ENCODE measurements at places on chromosomes 1 and 21.

GRCh38 chr1:172915271-172915670 is 135.5 kb downstream of the TNFSF18 start:
- no peak for DNase-seq

- no peak for DNase-seq
These were observed 3.1 kb upstream of the SH3BP5L start for GRCh38 chr1:248828845-248829244.

- no peak for DNase-seq
These were observed 163.7 kb downstream of the NTMT2 start for GRCh38 chr1:170309389-170310013.

DNA sequence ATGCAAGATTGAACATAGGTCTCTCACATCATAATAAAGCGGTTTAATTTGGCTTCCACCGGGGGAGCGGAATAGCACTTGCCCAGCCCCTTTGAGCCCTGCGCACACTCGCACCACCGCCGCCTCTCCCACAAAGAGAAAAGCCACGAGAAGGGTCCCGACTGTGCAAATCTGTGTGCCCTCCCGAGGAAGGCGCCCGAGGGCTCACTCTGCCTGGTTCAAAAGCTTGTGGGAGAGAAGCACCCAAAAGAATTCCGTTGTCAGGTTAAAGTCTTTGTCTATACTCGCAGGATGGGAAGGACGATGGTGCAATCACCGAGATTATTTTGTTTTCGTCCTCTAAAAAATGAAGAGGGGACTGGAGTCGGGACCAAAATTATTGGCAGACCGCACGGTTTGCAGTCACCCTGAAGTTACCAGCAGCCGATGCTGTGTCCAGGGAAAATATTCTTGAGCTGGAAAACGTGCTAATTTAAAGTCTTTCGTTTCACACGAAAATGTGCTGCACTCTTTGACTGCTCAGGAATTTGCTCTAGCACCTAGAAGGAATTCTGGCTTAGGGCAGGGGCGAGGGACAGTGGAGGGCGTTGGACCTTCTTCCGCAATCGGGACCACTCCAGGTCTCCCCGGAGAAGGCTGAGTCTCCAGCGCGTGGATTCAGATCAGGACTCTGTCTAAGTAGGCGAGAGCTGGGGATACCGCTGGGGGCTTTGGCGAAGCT is 6.6 kb upstream of the SIM2 start:
- DNase-seq, result no peak

DNA sequence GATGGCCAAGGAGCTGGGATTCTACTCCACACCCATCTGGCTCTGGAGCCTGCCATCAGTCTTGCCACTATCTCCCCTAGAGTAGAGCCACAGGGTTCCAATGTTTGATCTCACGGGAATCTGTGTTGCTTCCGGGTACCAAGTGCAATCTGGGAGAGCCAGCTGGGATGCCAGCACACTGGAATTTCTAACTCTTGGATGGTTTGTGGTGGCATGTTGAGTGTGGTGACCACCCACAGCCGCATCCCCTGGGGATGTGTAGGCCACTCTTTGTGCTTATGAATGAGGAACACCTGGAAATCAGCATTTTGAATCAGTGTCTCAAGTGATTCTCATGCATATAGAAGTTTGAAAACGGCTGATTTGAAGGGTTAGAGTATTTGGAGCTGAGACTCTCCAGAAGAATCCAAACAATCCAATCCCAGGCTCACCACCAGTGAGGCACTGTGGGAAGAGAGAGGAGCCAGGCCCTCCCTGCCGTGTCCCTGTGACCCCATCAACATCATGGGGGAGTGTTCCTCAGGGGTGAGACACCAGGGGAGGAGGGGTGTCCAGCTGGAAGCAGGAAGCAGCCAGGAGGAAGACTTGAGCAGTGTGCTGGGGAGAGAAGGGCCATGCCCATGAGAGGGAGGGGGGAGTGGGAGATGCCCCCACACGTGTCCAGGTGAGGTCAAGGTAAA is 13.4 kb downstream of the FBLIM1 start:
- DNase-seq, result no peak

GRCh38 chr1:214698559-214698958 is 95.6 kb downstream of the CENPF start:
- DNase-seq, result no peak

DNA sequence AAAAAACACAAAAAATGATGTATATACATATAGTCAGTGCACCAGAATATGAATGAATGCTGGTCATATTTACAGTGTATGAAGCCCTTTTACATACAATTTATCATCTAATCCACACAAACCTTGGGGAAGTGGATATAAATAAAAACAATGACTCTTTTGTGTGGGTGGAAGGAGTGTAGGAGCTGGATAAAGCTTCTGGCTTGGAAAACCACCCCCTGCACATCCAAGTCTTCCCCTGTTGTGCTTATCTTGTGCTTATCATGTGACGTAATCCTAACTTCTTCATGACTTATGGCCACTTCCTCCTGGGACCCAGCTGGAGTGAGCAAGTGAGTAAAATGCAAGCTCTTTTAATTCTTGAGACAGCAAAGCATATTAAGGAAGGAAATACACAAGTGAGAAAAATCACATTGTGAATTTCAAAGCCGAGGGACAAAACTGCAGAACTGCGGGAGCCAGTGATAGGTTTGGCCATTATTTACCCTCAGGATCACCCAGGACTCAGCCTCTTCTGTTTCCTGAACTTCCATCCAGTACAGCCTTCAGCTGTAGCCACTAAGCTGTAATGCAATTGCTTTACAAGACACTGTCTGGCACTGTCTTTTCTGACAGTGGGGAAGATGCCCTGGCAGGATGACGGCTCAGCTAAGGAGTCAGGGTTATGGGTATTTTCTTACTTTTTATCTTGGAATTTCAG is 104.0 kb upstream of the PPM1J start:
- DNase-seq, result no peak

GRCh38 chr1:108817811-108818210 is 39.1 kb downstream of the AKNAD1 start:
- DNase-seq, result no peak

- no peak for DNase-seq
These were observed 2.2 kb downstream of the S100A13 start for GRCh38 chr1:153624965-153625611.

DNA sequence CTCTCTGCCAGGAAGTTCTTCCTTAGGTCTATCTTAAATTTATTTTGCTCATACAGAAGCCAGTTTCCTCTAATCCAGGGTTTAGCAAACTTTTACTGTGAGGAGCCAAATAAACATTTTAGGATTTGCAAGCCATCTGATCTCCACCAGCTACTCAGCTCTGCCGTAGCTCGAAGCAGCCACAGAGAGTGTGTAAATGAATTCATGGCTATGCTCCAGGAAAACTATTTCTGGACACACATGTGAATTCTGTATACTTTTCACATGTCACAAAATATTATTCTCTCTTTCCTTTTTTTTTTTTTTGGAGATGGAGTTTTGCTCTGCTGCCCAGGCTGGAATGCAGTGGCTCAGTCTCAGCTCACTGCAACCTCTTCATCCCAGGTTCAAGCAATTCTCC is 13.4 kb upstream of the AGTRAP start:
- no peak for DNase-seq

GRCh38 chr1:41683681-41684500 is 199.4 kb upstream of the EDN2 start:
- no peak for DNase-seq

- DNase-seq, result no peak
These were observed 376.7 kb downstream of the S1PR1 start for GRCh38 chr1:101613546-101613945.

DNA sequence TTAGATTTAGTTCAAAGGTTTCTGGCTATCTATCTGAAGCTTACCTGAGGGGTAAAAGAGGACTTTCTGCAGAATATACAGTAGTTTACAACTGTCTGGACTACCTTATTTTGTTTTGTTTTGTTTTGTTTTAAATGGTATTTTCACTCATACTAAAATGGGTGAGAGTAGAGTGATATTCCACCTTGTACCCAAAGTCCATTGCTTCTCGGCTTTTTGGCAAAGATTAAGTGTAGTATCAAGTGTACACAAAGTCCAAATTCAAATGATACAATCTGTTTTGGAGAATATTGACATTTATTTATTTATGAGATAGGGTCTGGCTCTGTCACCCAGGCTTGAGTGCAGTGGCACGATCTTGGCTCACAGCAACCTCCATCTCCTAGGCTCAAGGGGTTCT is 11.7 kb upstream of the SMG7 start:
- no peak for DNase-seq

GRCh38 chr1:220385158-220385557 is 112.9 kb upstream of the RAB3GAP2 start:
- DNase-seq, result no peak

DNA sequence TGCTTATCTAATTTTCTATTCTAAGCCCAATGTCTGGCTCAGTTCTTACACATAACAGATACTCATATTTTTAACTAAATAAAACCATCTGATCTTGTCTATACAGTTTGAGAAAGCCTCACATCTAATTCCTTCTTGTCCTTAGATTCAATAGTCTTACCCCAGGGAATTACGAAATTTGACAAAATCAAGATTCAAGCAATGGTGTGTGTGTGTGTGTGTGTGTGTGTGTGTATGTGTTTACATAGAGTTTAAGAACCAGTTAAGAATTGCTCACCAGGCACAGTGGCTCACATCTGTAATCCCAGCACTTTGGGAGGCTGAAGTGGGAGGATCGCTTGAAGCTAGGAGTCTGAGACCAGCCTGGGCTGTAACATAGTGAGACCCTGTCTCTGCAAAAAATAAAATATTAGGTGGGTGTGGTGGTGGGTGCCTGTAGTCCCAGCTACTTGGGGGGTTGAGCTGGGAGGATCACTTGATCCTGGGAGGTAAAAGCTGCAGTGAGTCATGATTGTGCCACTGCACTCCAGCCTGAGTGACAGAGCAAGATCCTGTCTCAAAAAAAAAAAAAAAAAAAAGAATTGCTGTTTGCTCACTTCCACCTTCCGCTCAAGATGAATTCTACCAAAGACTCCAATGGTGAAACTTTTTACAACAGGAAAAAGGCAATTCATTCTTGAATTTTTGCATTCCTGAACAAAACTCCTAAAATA is 6.2 kb downstream of the WDR64 start:
- no peak for DNase-seq

- no peak for DNase-seq
These were observed 93.7 kb upstream of the ETS2 start for GRCh38 chr21:38712071-38712470.

- DNase-seq, result no peak
These were observed 33.4 kb upstream of the WNT4 start for GRCh38 chr1:22176258-22176657.

DNA sequence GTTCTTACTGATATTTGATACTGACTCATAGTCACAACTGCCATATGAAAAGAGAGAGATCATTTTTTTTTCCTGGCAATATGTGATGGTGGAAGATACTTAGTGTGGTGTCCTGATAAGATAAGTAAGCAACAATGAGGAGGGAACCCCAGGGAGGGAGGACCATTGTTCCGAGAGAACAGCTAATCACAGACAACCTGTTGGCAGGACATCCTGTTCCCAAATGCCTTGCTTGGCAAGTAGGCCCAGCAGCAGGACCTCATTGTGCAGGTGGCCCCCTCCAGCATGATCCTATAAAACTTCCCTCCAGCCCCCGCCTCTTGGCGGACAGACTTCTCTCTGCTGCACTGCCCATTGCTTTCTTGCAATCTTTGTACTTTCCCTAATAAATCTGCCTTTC is 329.4 kb upstream of the CHRM3 start:
- no peak for DNase-seq

- no peak for DNase-seq
These were observed 60.4 kb downstream of the ARHGEF10L start for GRCh38 chr1:17599954-17600300.

- no peak for DNase-seq
These were observed 42.7 kb upstream of the TMEM51 start for GRCh38 chr1:15110867-15111230.

All from stimulated activated CD8-positive, alpha-beta memory T cell treated with anti-CD3 and anti-CD28 coated beads, Interleukin-7, amount 100 ng/mL, for 1 hour (primary cell).